ENCODE measurements at places on chromosomes 16 and 17. TPM values are rescaled to one million over a fixed set of nuclear protein-coding genes. Genes with fewer than 3 reads are reported as not detected.

DNA sequence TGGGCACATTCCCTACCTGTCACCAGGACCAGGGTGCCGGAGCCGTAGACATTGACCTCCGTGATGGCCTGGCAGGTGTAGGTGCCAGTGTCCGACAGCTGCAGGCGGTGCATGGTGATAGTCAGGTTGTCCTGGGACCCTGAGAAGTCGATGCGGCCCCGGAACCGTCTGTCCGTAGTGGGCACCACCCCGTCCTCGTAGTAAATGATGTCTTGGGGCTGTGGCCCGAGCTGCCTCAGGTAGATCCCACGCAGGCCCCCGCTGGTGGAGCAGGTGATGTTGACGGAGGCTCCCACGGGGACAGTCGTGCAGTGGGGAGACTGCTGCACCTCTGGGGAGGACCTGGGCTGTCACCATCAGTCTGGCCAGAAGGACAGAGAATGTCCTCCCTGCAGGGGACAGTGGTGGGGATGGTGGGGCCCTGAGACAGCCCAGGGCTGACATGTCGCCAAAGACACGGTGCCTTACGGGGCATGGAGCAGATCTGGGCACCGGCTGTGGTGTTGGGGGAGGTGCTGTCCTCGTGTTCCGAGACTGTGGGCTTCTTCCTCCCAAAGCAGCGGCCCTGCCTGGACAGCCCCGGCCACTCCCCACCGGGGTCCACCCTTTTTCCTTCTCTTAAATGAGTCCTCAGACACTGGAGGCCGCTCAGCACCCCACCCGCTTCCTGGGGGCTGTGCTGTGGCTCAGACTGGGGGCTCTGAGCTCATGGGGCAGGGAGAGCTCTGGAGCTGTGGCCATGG lies 586 bp downstream of the CD7 start:
- no peak overlapping the region for H3K4me3 ChIP-seq
- H3K27me3 ChIP-seq: peaks cover 17% of the 10 kb centered on the region
- no peaks in the 10 kb centered on the region for H3K4me1 ChIP-seq
- no peaks in the 10 kb centered on the region for H3K36me3 ChIP-seq
- no peak overlapping the region for H3K27ac ChIP-seq

DNA sequence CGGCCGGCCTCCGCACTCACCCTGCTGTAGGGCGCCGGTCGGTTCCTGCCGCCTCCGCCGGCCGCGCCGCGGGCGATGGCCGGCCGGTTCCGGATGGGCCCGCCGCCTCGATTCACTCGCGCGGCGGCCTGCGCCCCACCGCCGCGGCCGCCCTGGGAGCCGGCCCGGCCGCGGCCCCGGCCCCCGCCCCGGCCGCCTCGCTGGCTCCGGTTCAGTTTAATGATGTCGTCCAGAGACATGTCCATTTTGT lies 158 bp downstream of the ALYREF start:
- no peaks in the 10 kb centered on the region for H3K27me3 ChIP-seq
- H3K27ac ChIP-seq: peak overlapping the region; percentile 98
- no peak for DNase-seq
- peaks cover 28% of the 10 kb centered on the region for H3K4me1 ChIP-seq
- peak overlapping the region; percentile 89 for H3K4me3 ChIP-seq

- DNase-seq: no peak
- H3K36me3 ChIP-seq: no peaks in the 10 kb centered on the region
- H3K4me3 ChIP-seq: no peak overlapping the region
- peak overlapping the region; percentile 47 for H3K27ac ChIP-seq
Observed at GRCh38 chr17:67441052-67441895, 64.2 kb downstream of the PITPNC1 start.

- H3K27me3 ChIP-seq: peaks cover 2% of the 10 kb centered on the region
- H3K36me3 ChIP-seq: no peaks in the 10 kb centered on the region
- H3K4me1 ChIP-seq: no peaks in the 10 kb centered on the region
- H3K4me3 ChIP-seq: no peak overlapping the region
- DNase-seq: no peak
Observed at GRCh38 chr16:84631153-84631466, 13.2 kb upstream of the COTL1 start.

The DNAH17 gene
- not detected for total RNA-seq

- H3K4me3 ChIP-seq: no peak overlapping the region
- DNase-seq: no peak
- H3K36me3 ChIP-seq: no peaks in the 10 kb centered on the region
- H3K27ac ChIP-seq: no peak overlapping the region
Observed at GRCh38 chr16:1003391-1004347, 22.1 kb downstream of the SOX8 start.

DNA sequence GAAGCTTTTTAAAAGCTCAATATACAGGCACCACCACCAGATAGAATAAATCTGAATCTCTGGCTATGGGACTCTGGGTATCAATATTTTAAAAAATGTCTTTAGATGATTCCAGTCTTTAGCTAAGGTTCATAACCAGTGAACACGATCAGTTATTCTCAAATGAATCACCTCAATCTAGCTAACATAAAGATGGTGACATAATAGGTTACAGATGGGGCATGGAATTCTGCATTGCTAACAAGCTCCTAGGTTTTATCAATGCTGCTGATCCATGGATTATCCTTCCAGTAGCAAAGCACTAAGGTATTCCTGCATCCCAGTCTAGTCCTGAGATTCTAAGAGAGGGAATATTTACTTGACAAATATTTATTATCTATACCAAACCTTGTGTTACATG lies 415.5 kb upstream of the CDH11 start:
- H3K4me1 ChIP-seq: no peaks in the 10 kb centered on the region
- no peak overlapping the region for H3K27ac ChIP-seq
- no peak overlapping the region for H3K4me3 ChIP-seq
- H3K27me3 ChIP-seq: no peaks in the 10 kb centered on the region
- no peaks in the 10 kb centered on the region for H3K36me3 ChIP-seq
- DNase-seq: no peak

- no peaks in the 10 kb centered on the region for H3K27me3 ChIP-seq
- DNase-seq: no peak
- H3K4me3 ChIP-seq: no peak overlapping the region
Observed at GRCh38 chr17:2571523-2572303, 21.7 kb upstream of the PAFAH1B1 start.

The NUBP2 gene
- total RNA-seq: 79.5 TPM

The HSD17B2 gene
- total RNA-seq: not detected

The KCNJ2 gene
- 7.3 TPM for total RNA-seq

The KIF18B gene
- 0.09 TPM for total RNA-seq

The IRX3 gene
- 5.0 TPM for total RNA-seq

DNA sequence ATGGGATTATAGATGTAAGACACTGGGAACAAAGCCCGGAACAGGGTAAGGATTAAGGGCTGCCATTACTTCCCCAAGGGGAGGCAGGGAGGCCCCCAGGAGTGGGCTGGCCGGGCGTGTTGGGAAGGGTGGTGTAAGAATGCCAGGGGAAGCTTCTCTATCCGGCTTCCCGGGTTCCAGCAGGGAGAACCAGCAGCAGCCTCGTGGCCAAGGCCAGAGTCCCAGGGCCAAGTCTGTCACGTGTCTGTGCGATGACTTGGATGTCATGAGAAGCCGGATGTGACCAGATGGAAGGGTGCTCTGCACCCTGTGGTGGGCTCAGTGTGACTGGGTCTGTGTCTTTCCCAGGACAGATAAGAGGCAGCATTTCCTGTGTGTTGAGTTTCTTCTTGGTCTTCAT lies 52.1 kb downstream of the SCNN1B start:
- no peaks in the 10 kb centered on the region for H3K4me1 ChIP-seq
- no peak overlapping the region for H3K27ac ChIP-seq
- H3K27me3 ChIP-seq: no peaks in the 10 kb centered on the region
- no peaks in the 10 kb centered on the region for H3K36me3 ChIP-seq
- no peak for DNase-seq
- no peak overlapping the region for H3K4me3 ChIP-seq

The AIPL1 gene
- total RNA-seq: not detected

- H3K4me3 ChIP-seq: no peak overlapping the region
- no peak for DNase-seq
- no peaks in the 10 kb centered on the region for H3K4me1 ChIP-seq
- H3K36me3 ChIP-seq: no peaks in the 10 kb centered on the region
- no peaks in the 10 kb centered on the region for H3K27me3 ChIP-seq
Observed at GRCh38 chr16:59634951-59635350, 900.8 kb upstream of the GOT2 start.

The FOXF1 gene
- 0.10 TPM for total RNA-seq

GRCh38 chr16:89952551-89952950 lies 4.0 kb downstream of the DEF8 start:
- H3K27ac ChIP-seq: no peak overlapping the region
- peaks cover 9% of the 10 kb centered on the region for H3K4me1 ChIP-seq
- H3K36me3 ChIP-seq: no peaks in the 10 kb centered on the region
- DNase-seq: no peak
- no peaks in the 10 kb centered on the region for H3K27me3 ChIP-seq

GRCh38 chr17:2704031-2704889 lies 7.3 kb downstream of the CLUH start:
- peaks cover 39% of the 10 kb centered on the region for H3K4me1 ChIP-seq
- no peak overlapping the region for H3K4me3 ChIP-seq
- H3K27me3 ChIP-seq: no peaks in the 10 kb centered on the region
- DNase-seq: no peak
- peak overlapping the region; percentile 98 for H3K27ac ChIP-seq

GRCh38 chr16:24349320-24349719 lies 93.2 kb downstream of the CACNG3 start:
- H3K4me3 ChIP-seq: no peak overlapping the region
- no peak overlapping the region for H3K27ac ChIP-seq

The CCDC200 gene
- not detected for total RNA-seq

- DNase-seq: no peak
- H3K4me3 ChIP-seq: no peak overlapping the region
Observed at GRCh38 chr16:54236773-54237172, 49.8 kb downstream of the IRX3 start.

DNA sequence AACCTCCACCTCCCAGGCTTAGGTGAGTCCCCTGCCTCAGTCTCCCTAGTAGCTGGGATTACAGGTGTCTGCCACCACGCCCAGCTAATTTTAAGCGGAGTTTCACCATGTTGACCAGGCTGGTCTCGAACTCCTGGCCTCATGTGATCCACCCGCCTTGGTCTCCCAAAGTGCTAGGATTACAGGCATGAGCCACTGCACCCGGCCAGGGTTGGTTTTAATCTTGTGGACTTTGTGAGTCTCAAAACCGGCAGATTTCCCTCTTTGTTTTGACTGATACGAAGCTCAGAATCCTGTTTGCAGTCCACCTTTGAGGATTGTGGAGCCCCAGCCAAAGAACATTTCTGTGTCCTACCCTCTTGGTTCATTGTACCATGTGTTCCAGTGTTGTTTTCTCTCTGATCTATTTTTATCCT lies 16.4 kb upstream of the CPSF4L start:
- peaks cover 24% of the 10 kb centered on the region for H3K4me1 ChIP-seq
- no peak overlapping the region for H3K4me3 ChIP-seq
- no peaks in the 10 kb centered on the region for H3K36me3 ChIP-seq
- H3K27ac ChIP-seq: peak overlapping the region; percentile 60
- H3K27me3 ChIP-seq: no peaks in the 10 kb centered on the region

DNA sequence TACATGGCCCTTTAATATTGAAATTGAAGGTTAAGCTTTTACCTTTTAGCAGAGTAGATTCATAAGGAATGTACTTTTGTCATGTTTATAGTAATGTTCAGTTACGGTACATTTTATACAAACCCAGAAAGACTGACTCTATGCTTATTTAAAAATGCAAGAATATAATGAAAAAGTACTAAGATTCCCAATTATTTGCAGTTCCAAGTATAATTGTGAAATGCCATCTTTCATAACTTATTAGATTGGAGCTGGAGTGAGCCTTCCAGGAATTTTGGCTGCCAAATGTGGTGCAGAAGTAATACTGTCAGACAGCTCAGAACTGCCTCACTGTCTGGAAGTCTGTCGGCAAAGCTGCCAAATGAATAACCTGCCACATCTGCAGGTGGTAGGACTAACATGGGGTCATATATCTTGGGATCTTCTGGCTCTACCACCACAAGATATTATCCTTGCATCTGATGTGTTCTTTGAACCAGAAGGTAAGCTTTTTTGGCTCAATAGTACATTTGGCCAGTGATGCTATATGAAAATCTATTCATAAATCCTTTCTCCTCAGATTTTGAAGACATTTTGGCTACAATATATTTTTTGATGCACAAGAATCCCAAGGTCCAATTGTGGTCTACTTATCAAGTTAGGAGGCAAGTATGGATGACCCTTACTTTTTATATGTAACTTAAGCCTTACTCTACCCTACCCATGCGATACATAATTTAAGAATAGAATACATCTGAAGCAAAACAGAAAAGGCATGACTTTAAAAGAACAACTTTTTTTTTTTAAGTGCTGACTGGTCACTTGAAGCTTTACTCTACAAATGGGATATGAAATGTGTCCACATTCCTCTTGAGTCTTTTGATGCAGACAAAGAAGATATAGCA lies 4.2 kb downstream of the SRSF2 start:
- DNase-seq: peak; percentile 41
- peaks cover 46% of the 10 kb centered on the region for H3K36me3 ChIP-seq
- H3K4me3 ChIP-seq: no peak overlapping the region

The TBC1D3H gene
- not detected for total RNA-seq

Data from gastrocnemius medialis (tissue), 4 donors.